ENCODE measurements at places on chromosomes 11 and 22.

DNA sequence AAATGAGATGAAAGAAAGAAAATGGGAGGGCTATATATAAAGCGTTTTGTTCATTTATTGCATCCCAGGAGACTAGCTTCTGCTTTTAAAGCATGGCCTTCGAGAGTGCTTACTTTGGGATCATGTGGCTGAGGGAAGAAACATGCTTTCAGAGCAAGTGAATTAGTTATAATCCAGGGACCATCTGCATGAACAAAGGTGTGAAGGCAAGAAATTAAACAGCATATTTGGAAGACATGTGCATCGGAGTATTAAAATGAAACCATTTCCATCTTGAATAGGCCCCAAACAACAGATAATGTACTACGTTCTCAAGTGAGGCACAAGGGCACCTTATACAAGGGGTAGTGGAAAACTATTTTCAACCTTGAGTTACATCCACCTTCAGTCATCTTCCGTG, 51.4 kb downstream of the ZBTB44 start:
- no peak for DNase-seq

- no peak for DNase-seq
These were observed 19.6 kb downstream of the SUN2 start for GRCh38 chr22:38736257-38736570.

- no peak for DNase-seq
These were observed 99.6 kb downstream of the CELSR1 start for GRCh38 chr22:46437671-46438440.

DNA sequence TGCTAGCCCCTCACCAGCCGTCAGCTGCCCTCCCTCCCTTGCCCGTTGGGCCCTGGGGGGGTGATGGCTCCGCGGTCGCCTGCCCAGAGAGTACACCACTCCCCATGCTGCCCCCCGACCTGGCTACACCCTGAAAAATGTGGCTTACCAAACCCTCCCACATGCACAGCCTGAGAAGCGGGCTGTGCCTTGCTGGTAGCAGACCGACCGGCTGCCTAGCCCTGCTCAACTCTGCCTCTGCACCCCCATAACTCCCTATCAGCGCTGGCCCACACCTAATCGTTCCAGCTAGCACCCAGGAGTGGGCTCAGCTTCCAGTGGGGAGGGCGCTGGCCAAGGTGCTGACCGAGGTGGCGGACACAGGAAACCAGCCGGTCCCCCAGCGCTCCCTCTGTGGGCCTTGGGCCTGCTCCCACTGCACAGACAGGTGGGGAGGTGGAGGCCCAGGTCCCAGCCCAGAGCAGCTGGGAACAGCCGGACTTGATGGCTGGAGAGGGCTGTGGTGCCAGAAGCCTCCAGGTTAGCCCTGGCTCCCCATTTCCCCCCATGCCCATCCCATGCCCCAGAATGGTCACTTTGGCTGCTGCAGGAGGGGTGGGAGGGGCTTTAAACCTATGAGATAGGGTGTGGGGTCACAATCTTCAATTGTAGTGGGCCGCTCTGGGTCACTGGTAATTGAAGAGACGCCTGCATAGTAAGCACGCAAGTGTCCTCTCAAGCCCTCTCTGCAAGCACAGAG, 32.1 kb upstream of the PRODH start:
- DNase-seq = no peak

DNA sequence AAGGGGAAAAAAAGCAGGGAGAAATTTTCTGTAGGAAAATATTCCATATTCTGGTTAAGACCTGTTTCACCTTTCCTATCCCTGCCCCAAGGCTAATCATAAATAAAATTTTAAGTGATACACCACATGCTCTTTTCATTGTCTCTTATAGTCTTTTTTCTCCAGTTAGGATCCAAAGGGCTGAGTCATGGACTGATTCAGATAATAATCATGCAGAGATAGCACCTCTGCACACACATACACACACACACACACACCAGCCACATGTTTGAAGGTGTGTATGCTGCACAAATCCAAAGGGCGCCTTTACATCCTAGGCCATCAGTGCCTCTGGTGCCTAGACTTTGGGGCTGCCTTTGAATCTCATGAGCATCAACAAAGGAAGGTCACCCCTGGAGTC, 35.5 kb upstream of the CWF19L2 start:
- peak; percentile 35 for DNase-seq

GRCh38 chr11:12848413-12848812, 160.7 kb upstream of the RASSF10 start:
- no peak for DNase-seq

- no peak for DNase-seq
These were observed 32.4 kb upstream of the MYH9 start for GRCh38 chr22:36419912-36420882.
